PC-3 (cell line): ENCODE measurements at places on chromosomes 3 and 15.
A peak's percentile ranks its signal among the peaks of the same experiment; 100 is the strongest.

GRCh38 chr15:37142371-37142770, 42.0 kb upstream of the MEIS2 start:
- DNase-seq, result no peak

DNA sequence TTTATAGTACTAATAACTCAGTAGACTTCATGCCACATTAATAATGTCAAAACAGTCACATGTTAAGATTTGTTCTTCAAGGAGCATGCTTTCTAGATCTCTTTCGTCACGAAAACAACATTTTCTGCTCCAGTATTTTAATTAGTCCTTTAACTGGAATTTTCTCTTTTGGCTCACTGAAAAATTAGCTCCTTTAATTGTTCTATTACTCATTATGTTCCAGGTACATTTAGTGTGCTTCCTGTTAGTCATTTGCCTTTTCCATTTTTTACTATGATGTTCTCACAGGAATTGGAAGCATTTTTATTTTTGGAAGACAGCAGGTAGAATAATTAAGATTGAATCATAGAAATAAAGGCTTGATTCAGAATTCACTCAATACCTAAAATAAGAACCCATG, 111.2 kb downstream of the SLC9A9 start:
- peak; percentile 29 for DNase-seq

GRCh38 chr3:194046995-194047645, 88.8 kb upstream of the HES1 start:
- DNase-seq, result no peak

DNA sequence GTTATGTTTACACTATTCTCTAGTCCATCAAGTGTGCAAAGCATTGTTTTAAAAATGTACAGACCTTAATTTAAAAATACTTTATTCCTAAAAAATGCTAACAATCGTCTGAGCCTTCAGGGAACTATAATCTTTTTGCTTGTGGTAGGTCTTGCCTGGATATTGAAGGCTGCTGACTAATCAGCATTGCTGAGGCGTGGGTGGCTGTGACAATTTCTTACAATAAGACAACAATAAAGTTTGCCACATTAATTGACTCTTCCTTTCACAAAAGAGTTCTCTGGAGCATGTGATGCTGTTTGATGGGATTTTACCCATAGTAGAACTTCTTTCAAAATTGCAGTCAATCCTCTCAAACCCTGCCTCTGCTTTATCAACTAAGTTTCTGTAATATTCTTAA, 384.0 kb upstream of the TGFBR2 start:
- DNase-seq, result no peak

DNA sequence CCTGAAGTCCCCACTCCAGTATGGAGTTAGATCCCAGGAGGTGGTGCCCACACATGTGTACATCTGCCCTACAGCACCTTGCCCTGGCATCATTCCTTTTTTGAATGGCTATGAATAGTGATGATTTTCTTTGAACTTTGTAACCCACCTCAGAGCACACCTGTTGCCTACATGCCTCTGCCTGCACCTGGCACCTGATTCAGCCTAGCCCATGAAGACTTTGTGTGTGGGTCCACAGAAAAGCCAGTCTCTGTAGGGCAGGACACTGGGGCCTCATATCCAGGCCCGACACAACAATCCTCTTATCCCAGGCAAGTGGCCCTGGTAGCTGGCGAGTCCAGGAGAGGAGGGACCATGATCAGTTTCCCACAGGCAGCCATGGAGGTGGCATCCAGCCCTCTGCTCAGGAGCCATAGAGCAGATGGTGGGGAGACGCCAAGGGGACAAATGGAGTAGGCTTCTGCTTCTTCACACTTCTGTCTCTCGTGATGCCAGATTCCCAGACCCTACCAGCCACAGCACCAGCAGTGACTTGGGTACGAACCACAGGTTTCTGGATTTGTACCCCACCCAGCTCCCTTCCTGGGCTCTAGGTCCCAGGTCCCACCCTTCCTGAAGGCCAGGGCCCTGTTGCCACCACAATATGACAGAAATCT, 230.7 kb downstream of the UACA start:
- DNase-seq, result no peak

GRCh38 chr15:59371458-59372351, 966 bp downstream of the MYO1E start:
- peak; percentile 56 for DNase-seq

GRCh38 chr3:151459358-151459757, 1.5 kb downstream of the IGSF10 start:
- DNase-seq, result no peak

GRCh38 chr3:126488185-126488584, 12.5 kb upstream of the ZXDC start:
- no peak for DNase-seq

DNA sequence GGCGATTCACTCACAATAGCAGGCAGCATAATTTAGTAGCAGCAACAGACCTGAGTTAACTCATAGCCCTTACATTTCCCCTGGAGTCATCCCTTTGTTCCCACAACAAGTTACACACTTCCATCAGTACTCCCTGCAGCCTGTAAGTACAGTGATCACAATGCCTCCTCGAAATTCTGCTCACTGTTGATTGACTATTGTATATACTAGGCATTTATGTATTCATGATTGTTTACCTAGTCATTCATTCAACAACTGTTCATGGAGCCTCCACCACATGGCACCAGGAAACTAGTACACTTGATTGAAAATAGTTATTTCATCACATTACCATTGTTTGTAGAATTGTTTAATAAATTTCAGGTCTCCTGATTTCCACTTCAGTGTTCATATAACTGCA, 71.4 kb upstream of the P3H2 start:
- DNase-seq, result peak; percentile 15

DNA sequence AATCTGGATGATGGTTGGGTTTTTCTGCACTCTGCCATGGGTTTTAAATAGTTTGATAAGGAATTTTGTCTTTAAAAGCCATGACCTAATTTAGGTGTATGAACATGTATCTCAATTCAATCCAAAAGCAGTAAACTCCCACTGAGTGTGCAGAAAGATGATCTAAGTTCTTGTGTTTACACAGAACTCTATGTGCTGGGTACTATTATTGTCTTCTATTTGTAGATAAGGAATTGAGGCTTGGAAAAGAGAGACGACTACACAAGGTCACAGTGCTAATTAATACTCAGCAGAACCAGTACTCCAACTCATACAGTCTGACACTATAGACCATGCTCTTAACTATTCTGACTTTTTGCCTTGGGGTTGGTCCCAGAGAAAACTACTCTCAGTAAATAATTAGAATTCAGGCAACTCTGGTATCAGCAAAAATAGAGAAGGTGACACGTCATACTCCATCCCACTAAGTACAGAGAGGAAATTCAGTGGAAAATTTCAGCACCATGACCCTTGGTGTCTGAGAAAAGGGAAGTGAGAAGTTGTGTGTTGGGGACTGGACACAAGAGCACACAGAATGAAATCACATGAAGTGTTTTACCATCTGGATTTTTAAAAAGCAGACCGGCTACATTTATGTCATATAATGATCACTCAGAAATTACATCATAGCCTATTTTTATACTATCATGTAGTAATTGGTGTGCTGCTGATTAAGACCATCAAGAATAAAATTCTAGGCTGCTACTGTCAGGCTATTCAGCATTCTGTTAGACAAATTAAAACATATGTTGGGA, 18.3 kb upstream of the MYH15 start:
- no peak for DNase-seq

- peak; percentile 83 for DNase-seq
Measured at GRCh38 chr15:51366920-51367319, 25.5 kb downstream of the GLDN start.

DNA sequence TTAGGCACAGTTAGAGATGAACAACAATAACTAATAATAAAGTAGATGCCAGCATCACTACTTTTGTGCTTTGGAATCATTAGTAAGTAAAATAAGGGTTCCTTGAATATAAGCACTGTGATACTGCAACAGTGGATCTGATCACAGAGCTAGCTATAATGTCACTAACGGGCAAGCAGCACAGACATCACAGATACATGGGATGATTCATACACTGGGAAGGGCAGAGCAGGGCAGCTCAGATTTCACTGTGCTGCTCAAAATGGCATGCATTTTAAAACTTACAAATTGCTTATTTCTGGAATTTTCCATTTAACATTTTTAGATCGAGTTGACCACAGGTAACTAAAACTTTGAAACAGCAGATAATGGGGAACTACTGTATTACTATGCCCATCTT, 476.6 kb downstream of the FHIT start:
- DNase-seq, result peak; percentile 50

GRCh38 chr3:4720316-4721075, 227.3 kb downstream of the ITPR1 start:
- DNase-seq, result peak; percentile 76
